ENCODE measurements at places on chromosomes 7 and 10.

- no peak for DNase-seq
These were observed 53.5 kb downstream of the LAMB1 start for GRCh38 chr7:107949443-107949935.

- DNase-seq, result no peak
These were observed 123.1 kb downstream of the NRBF2 start for GRCh38 chr10:63256009-63256773.

DNA sequence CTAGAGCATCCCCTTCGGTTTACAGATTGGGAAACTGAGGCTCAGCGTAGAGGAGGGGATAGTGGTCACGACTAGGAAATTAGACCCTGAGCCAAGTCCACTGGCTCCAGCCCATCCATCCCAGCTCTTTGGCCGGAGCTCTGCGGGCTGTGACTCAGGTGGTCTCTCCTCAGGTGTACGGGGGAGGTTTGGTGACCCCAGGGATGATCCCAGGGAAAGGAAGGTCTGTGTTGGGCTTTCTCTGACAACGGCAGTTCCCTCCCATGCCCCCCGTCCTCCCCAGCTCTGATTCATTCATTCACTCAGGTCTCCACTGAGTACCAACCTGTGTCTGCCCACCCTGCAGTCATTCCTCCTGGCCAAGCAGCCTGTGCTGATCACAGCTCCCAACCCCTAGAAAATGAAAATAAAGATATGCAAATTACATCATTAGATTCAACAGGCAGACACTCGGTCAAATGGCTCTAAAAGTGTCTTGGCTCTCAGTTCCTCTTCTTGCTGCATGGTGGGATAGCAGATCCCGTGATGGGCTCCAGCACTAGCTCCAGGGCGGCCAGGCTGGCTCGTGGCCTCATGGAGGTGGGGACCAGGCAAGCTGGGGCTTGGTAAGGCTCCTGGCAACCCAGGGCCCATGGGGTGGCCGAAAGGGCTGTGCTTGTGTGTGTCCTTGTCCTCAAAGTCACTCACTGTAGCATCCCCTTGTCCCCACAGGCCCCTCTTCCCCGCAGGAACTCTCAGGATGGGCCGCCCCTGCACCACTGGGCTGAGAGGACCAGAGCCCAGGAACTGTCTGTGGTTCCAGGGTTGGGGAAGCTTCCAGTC, 37.8 kb downstream of the CLRN3 start:
- no peak for DNase-seq

DNA sequence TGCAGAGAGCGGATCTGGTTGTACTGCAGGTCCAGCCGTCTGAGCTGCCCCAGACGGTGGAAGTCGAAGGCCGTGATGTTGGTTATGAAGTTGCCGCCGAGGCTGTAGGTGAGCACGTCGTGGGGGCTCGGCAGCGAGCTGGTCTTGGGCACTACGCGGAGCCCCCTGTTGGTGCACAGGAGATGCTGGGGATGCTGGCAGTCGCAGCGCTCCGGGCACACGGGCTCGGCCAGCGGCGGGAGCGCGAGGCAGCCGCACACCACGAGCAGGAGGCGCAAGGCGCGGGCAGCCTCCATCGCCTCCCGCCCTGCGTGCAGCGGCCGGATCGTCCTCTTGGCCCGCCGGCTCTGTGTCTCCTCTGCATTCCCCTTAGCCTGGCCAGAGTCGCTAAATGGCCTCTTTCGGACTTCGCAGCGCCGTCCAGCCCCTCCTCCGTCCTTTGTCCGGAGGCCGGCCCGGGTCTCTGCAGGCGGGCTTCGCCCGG, 337 bp downstream of the TRIL start:
- DNase-seq, result no peak

DNA sequence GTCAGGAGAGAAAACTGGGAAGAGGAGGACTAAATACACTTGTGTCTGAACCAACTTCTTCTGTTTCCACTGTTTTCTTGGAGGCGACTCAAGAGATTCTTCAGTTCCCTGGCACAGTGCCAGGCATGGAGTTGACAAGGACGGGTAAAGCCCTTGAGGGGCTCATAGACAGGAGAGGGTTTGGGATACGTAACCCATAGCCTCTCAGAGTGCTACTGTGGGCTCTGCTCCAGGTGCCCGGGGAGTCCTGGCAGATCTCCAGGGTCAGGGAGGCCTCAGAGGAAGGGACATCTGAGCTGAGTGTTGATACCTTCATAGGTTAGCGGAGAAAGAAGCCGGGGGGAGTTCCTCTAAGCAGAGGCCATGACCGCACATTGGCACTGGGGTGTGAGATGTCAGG, 42.0 kb downstream of the GALNT17 start:
- no peak for DNase-seq

Data from HuH-7 (cell line).